HT-29 (cell line): ENCODE measurements at places on chromosomes 13 and 19. TPM values are rescaled to one million over a fixed set of nuclear protein-coding genes. Genes with fewer than 3 reads are reported as not detected.
A peak's percentile ranks its signal among the peaks of the same experiment; 100 is the strongest.

UNC13A gene
- 0.03 and 0.05 TPM in 2 replicates for total RNA-seq

TEX29 gene
- total RNA-seq = not detected in 2 replicates

POGLUT2 gene
- total RNA-seq = 0.99 and 1.2 TPM in 2 replicates

ABHD13 gene
- total RNA-seq = 3.6 and 5.1 TPM in 2 replicates

GRCh38 chr13:46341112-46341711 lies 45.8 kb downstream of the RUBCNL start:
- DNase-seq = no peak

DNA sequence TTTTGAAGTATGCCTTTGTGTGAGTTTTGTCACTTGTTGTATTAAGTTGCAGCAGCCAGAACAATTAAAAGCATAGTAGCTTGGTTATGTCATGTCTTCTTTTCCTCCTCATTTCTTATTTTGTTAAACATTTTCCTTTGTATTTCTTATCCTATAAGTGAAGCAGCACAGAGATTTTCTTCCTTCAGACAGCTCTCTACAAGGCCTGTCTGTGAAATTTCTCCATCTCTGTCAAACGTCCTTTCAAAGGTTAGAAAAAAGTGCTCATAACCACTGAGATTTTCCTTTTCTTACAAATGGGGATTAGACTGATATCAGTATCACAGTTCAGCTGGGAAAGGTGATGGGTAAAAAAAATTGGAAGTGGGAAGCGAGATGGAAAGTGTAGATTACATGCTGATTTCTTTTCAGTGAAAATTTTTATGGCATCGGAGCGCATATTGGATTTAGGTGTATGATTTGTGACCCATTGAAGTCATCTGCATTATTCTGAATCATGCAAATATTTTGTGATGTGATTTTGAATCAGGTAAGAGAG lies 71.7 kb downstream of the GPC5 start:
- DNase-seq = no peak

- DNase-seq = no peak
Measured at GRCh38 chr13:54387625-54388024, 1359.0 kb downstream of the OLFM4 start.

DNA sequence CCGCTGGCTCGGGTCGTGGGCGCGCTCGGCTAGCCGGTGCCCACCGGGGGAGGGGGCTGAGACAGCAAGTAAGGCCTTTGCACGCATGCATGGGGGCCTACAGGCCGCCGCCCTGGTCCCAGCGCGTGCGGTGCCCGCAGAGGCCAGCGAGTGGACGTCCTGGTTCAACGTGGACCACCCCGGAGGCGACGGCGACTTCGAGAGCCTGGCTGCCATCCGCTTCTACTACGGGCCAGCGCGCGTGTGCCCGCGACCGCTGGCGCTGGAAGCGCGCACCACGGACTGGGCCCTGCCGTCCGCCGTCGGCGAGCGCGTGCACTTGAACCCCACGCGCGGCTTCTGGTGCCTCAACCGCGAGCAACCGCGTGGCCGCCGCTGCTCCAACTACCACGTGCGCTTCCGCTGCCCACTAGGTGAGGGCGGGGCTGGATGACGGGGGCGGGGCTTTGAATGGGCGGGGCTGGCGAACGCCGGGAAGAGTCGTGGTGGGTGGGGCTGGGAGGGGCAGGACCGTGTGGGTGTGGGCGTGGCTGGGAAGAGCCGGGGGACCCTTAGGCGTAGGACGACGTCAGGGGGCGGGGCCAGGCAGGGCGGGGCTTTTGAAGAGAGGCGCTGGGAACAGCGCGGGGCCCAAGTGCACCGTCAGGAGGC lies 2.1 kb downstream of the CILP2 start:
- DNase-seq = no peak

DNA sequence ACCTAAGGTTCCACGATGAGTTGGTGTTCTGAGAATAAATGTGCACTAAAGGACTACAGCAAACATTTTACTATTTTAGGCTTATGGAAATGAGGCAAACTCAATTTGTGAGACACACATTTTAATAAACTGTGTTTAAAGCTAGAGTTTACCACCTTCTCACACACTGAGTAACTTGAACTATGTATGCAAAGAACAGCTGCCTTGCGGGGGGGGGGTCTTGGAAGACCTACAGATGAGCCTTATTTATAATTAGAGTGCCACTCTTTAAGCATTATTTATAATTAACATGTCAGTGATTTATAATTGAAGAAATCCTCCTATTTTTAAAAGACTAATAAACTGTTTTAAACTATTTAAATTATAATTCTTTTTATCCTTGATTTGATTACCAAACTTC lies 300.4 kb downstream of the DLEU7 start:
- DNase-seq = no peak

- DNase-seq = no peak
Measured at GRCh38 chr13:101612735-101613134, 160.3 kb downstream of the ITGBL1 start.

GRCh38 chr13:108779308-108779707 lies 149.9 kb downstream of the MYO16 start:
- DNase-seq = peak; percentile 19

DNA sequence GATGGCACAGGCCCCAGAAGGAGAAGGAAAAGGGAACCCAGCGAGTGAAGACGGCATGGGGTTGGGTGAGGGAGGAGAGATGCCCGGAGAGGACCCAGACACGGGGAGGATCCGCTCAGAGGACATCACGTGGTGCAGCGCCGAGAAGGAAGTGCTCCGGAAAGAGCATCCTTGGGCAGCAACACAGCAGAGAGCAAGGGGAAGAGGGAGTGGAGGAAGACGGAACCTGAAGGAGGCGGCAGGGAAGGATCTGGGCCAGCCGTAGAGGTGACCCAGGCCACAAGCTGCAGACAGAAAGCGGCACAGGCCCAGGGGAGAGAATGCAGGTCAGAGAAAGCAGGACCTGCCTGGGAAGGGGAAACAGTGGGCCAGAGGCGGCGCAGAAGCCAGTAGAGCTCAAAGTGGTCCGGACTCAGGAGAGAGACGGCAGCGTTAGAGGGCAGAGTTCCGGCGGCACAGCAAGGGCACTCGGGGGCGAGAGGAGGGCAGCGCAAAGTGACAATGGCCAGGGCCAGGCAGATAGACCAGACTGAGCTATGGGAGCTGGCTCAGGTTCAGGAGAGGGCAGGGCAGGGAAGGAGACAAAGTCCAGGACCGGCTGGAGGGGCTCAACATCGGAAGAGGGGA lies 1.1 kb downstream of the PPP1R12C start:
- DNase-seq = peak; percentile 58

DNA sequence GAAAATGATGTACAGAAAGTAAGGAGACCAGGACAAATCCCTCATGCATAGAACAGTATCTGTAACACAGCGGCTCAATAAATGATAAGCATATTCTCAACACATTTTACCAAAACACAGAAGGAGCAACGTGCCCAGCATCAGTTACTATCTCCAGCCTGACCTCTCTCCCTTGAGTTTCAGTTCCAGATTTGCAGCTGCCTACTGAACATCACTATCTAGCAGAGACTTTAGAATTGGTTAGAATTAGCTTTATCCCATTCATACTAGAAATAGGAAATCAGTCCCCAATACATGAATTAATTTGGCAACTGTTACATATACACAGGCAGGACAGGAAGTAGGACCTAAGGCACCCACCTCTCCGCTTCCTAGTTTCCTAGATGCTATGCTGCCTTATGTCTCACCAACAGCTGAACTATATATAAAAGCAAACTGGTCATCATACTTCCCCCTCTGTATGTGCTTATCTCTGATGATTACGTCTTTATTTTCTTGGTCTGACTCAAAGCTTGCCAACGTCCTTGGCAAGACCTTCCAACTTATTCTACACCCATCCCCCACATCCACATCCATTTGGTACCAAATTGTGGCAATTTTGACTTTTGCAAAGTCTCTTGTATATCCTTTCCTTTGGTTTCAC lies 61.1 kb downstream of the SACS start:
- DNase-seq = no peak

DNA sequence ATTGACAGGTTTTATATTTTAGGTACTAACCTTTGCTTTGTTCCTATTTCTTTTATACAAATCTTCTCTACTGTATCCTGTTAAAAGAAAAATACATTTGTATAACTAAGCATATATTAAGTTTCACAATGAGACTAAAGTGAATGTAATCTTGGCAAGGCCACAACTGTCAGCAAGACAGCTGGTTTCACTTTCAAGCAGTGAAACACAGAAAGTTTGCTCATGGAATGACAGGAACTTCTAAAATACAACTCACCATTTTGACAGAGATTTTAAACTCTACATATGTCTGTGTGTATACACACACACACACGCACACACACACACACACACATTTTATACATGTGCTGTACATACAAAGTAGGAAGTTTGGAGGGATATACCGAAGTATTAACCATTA lies 53.3 kb downstream of the PARP4 start:
- DNase-seq = no peak

DNA sequence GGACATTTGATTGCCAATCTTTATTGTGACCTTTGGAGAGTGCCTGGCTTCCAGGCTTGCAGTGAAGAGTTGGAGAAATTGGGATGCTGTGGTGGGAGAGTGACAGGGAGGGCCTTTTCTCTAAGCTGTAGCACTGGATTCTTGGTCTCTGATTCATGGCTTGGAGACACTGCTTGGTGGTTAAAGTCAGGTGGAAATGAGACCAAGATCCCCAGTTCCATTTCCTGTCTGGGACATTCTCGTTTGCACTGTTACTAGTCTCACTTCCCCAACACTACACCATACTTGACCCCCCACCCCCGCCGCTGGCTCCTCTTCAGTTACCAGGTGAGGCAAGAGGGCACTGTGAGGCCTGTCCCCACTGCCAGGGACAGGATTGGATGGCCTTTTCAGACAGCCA lies 2.9 kb downstream of the SUPT5H start:
- no peak for DNase-seq

DNA sequence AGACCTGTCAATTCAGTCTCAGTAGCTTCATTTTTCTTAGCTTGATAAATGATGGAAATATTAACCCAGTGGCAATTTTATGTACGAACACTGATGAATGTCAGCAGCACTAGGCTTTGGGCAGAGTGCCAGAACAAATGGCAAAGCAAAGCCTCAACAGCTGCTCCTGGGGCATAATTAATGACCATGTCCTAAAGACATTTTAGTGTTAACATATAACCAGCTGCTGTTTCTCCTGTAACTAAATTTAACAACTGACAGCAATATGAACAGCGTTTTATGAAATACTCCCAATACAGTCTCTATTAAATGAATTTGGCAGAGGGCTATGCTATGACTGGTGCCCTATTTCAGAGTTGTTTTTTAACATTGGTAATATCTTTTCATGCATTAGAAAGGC lies 47.1 kb downstream of the ZNF568 start:
- no peak for DNase-seq

GRCh38 chr19:39182174-39182505 lies 14.6 kb upstream of the NCCRP1 start:
- DNase-seq = peak; percentile 6

GRCh38 chr19:33811246-33811645 lies 14.6 kb downstream of the KCTD15 start:
- no peak for DNase-seq

DNA sequence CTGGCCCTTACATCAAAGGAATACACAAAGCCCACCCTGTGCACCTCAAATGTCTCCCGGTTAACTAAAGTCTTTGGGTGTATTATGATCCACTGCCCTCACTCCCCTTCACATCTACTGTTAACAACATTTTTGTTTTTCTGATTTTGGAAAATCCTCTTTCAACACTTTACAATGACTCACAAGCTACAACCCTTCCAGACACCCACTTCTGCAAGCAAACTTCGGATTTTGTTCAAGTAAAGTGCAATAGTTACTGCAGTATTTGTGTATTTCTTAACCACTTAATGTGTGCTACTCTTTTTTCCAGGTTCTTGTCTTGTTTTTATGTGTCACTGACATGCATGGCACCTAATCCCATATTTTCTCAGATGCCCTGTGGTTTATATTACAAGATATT lies 101.1 kb downstream of the EDNRB start:
- no peak for DNase-seq

DNA sequence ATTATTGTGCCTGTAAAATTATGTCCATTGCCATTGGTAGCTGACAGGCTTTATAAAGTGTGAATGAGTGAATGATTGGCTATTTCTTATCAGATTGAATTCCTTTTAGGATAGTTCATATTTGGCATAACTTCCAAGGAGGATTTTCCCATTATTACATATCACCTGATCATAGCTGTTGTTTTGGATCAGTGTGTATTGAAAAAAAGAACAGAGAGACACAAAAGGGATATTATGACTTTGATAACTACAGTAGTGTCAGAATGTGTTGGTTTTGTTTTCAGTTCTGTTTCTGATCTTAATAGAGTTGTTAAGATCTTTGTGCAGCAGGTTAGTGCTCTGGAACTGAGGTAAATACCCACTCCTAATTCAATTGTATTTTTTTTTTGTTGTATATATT lies 103.8 kb downstream of the LRCH1 start:
- peak; percentile 24 for DNase-seq

DNA sequence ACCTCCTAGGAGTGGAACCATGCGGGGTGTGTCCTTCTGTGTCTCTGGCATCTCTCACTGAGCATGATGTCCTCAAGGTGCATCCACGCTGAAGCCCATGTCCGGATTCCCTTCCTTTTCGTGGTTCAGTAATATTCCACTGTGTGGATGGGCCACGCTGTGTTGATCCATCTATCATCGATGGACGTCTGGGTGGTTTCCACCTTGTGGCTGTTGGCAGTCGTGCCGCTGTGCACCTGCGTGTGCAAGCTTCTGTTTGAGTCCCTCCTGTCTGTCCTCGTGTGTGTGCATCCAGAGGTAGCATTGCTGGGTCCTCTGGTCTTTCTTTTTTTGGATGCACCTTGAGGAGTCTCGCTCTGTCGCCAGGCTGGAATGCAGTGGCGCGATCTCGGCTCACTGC lies 11.2 kb upstream of the GNA15 start:
- DNase-seq = no peak

DNA sequence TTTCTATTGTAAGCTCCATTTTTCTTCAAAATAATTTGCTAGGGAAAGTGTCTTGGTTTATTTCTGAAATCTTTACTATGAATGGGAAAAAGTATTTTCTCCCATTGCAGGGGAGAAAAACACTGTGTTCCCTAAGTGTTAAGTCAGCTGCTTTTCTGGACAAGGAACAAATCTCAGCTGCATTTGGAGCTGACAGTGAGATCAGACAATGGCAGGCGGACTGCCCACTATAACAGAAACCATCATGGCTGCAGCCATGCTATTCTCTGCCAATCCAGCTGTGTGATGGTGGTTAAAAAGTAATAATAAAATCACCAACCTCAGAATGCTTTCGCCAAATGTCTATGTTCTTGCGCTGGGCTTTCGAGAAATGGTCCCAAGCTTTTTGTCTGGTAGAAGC lies 302.7 kb downstream of the DNAJC15 start:
- no peak for DNase-seq

- peak; percentile 53 for DNase-seq
Measured at GRCh38 chr13:32381539-32381938, 46.4 kb downstream of the N4BP2L1 start.
